ENCODE measurements at places on chromosomes 5 and 9. TPM values are rescaled to one million over a fixed set of nuclear protein-coding genes. Genes with fewer than 3 reads are reported as not detected.

The PCDHGC3 gene
- not detected for total RNA-seq

The ELL2 gene
- 113 TPM for total RNA-seq

The ACSL6 gene
- 8.2 TPM for total RNA-seq

The PCDHB4 gene
- not detected for total RNA-seq

The CNTFR gene
- total RNA-seq: not detected

DNA sequence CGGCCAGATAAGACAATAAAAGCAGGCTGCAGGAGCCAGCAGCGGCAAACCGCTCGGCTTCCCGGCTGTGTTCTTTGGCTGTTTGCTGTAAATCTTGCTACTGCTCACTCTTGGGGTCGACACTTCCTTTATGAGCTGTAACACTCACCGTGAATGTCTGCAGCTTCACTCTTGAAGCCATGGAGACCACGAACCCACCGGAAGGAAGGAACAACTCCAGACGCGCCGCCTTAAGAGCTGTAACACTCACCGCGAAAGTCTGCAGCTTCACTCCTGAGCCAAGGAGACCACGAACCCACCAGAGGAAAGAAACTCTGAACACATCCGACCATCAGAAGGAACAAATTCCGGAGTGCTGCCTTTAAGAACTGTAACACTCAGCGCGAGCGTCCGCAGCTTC is 451.7 kb downstream of the AGTPBP1 start:
- peak overlapping the region; percentile 66 for H3K4me3 ChIP-seq
- peak; percentile 21 for DNase-seq
- H3K27me3 ChIP-seq: peaks cover 34% of the 10 kb centered on the region
- peaks cover 10% of the 10 kb centered on the region for H3K4me1 ChIP-seq
- no peak overlapping the region for H3K27ac ChIP-seq

GRCh38 chr9:85599540-85600105 is 142.1 kb downstream of the AGTPBP1 start:
- H3K4me3 ChIP-seq: no peak overlapping the region
- H3K36me3 ChIP-seq: no peaks in the 10 kb centered on the region
- peaks cover 12% of the 10 kb centered on the region for H3K4me1 ChIP-seq
- H3K27me3 ChIP-seq: no peaks in the 10 kb centered on the region

GRCh38 chr9:134373953-134374300 is 47.7 kb downstream of the RXRA start:
- no peaks in the 10 kb centered on the region for H3K27me3 ChIP-seq
- no peak overlapping the region for H3K4me3 ChIP-seq
- H3K27ac ChIP-seq: no peak overlapping the region
- no peak for DNase-seq
- H3K4me1 ChIP-seq: no peaks in the 10 kb centered on the region
- H3K36me3 ChIP-seq: no peaks in the 10 kb centered on the region

GRCh38 chr5:175734016-175734415 is 76.1 kb downstream of the HRH2 start:
- DNase-seq: no peak
- no peak overlapping the region for H3K27ac ChIP-seq
- peaks cover 11% of the 10 kb centered on the region for H3K4me1 ChIP-seq
- peaks cover 14% of the 10 kb centered on the region for H3K27me3 ChIP-seq

DNA sequence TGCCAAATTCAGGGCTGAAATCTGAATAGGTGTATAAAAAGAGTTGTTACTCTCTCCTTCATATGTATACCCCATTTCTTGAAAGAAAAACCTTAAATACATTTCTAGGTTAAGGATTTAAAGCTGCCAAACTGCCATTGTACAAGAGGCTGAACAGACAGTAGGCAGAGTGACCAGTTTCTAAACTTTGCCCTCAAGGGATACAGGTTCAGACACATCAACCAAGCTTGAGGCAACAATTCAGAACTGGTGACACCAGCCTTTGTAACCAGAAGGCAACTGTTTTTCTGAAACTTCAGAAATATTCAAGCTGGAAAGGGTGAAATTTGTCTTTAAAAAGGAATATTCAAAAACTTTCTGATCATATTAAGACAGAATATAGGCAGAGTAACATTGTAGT is 47.5 kb downstream of the FAM114A2 start:
- DNase-seq: no peak
- no peaks in the 10 kb centered on the region for H3K27me3 ChIP-seq
- H3K4me1 ChIP-seq: no peaks in the 10 kb centered on the region
- H3K27ac ChIP-seq: no peak overlapping the region
- peaks cover 2% of the 10 kb centered on the region for H3K36me3 ChIP-seq
- no peak overlapping the region for H3K4me3 ChIP-seq

DNA sequence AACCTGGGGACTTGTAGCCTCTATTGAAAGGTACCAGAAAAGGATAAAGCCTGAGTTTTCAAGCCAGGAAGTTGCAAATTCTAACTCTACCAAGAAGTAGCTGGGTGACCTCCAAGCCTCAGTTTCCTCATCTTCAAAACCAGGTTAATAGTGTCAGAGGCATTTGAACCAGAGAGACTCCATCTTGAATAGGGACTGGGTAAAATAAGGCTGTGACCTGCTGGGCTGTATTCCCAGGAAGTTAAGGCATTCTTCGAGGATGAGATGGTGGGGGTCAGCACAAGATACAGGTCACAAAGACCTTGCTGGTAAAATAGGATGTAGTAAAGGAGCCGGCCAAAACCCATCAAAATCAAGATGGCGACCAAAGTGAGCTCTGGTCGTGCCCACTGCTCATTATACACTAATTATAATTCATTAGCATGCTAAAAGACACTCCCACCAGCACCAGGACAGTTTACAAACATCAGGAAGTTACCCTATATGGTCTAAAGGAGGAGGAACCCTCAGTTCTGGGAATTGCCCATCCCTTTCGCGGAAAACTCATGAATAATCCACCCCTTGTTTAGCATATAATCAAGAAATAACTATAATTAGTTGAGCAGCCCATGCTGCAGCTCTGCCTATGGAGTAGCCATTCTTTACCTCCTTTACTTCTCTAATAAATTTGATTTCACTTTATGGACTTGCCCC is 3.8 kb upstream of the SERINC5 start:
- H3K27ac ChIP-seq: no peak overlapping the region
- H3K4me1 ChIP-seq: peaks cover 26% of the 10 kb centered on the region
- H3K27me3 ChIP-seq: no peaks in the 10 kb centered on the region

- H3K4me1 ChIP-seq: no peaks in the 10 kb centered on the region
- H3K4me3 ChIP-seq: no peak overlapping the region
- peaks cover 2% of the 10 kb centered on the region for H3K36me3 ChIP-seq
These were observed 57.0 kb upstream of the RNF180 start for GRCh38 chr5:64108674-64109073.

- no peak overlapping the region for H3K4me3 ChIP-seq
- no peaks in the 10 kb centered on the region for H3K4me1 ChIP-seq
- no peaks in the 10 kb centered on the region for H3K36me3 ChIP-seq
- no peak overlapping the region for H3K27ac ChIP-seq
These were observed 214.9 kb downstream of the MCTP1 start for GRCh38 chr5:95069948-95070347.

DNA sequence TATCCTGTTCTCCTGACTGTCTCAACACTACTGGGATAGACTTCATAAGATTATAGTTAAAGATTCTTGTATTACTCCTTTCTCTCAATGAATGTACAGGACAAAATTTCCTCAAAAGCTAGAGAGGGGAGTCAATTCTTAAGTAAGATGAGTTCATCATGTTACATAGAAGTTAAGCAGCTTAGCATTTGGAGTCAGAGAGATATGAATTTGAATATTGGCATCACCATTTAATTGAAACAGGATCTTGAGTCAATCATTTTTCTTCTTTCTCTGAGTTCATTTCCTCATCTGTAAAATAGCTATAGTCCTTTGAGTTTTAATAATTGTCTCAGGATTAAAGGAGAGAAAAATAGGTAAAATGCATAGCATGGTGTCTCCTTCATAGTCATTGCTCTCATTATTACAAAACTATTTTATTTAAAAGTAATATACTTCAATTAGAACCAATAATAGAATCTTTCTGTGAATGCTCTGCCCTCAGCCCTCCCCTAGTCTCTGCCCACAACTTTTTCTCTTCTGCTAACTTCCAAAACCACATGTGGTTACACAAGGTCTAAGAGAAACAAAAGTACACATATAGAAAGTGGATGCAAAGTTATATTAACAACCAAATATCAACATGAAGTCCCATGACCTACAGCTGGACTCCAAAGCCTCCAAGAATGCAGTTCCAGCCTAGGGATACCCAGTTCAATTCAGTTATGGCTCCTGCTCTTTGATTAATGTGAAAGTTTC is 265.6 kb downstream of the TLE1 start:
- no peak overlapping the region for H3K4me3 ChIP-seq
- H3K4me1 ChIP-seq: no peaks in the 10 kb centered on the region
- no peak for DNase-seq
- H3K36me3 ChIP-seq: peaks cover 4% of the 10 kb centered on the region
- no peak overlapping the region for H3K27ac ChIP-seq

DNA sequence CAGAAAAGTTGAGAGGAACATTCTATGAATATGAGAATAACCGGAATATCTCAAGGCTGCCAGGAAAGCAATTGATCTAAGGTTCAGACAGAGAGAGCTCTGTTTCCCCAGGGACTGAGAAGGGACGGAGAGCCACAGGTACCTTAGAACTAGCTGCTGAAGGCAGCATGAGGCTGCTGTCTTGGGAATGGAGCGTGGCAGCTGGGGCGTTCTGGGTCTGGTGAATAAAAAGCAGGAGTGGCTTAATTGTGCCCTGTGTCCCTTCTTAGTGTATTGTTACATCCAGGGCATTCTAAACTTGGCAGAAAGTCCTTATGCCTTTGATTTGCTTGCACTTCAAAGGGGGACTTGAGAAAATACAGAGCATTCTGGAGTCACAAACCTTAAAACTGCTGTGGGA is 434.5 kb downstream of the KDM4C start:
- H3K27ac ChIP-seq: no peak overlapping the region
- H3K4me3 ChIP-seq: no peak overlapping the region
- no peaks in the 10 kb centered on the region for H3K27me3 ChIP-seq
- H3K4me1 ChIP-seq: no peaks in the 10 kb centered on the region
- no peak for DNase-seq
- H3K36me3 ChIP-seq: peaks cover 13% of the 10 kb centered on the region

DNA sequence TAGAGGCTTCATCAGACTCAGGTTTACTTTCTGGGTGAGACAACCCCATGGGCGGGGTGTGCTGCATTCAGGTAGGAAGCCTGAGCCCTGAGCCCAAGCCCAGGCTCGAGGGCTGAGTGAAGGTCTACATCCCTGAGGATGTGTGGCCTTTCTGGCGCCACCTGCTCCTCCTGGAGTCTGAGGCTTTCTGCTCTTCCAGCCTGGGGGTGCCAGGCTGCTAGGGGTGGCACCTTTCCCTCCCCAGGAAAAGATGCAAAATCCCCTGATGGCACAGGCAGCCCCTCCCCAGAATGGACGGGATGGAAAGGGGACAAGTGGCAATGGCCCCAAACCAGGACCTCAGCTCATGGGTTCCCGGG is 44.4 kb upstream of the PRRC2B start:
- no peak overlapping the region for H3K27ac ChIP-seq
- peaks cover 11% of the 10 kb centered on the region for H3K4me1 ChIP-seq
- H3K27me3 ChIP-seq: no peaks in the 10 kb centered on the region
- peak overlapping the region; percentile 70 for H3K4me3 ChIP-seq
- no peaks in the 10 kb centered on the region for H3K36me3 ChIP-seq
- DNase-seq: no peak

DNA sequence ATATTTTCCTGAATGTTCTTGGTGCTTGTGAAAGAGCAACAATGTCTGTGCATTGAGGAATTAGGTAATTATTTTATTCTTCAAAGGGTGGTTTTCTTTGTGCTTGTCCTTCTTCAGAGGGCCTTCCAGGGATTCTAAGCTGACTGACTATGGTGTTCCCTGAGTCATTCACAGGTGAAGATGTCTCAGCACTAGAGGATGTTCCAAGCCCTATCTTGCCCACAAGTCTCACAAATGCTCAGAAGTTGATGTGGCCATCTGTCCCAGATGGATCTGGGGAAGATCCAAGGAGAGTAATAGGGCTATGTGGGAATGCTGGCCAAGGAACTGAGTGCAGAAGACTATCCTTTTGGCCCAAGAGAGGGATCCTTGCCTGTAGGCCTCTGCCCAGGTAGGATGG is 120.9 kb downstream of the ADAMTSL1 start:
- no peaks in the 10 kb centered on the region for H3K27me3 ChIP-seq
- H3K27ac ChIP-seq: no peak overlapping the region
- no peak for DNase-seq
- H3K36me3 ChIP-seq: no peaks in the 10 kb centered on the region
- no peaks in the 10 kb centered on the region for H3K4me1 ChIP-seq
- H3K4me3 ChIP-seq: no peak overlapping the region

- no peaks in the 10 kb centered on the region for H3K27me3 ChIP-seq
- DNase-seq: no peak
- H3K27ac ChIP-seq: no peak overlapping the region
- no peaks in the 10 kb centered on the region for H3K4me1 ChIP-seq
These were observed 87.3 kb downstream of the YIPF5 start for GRCh38 chr5:144083185-144083584.

DNA sequence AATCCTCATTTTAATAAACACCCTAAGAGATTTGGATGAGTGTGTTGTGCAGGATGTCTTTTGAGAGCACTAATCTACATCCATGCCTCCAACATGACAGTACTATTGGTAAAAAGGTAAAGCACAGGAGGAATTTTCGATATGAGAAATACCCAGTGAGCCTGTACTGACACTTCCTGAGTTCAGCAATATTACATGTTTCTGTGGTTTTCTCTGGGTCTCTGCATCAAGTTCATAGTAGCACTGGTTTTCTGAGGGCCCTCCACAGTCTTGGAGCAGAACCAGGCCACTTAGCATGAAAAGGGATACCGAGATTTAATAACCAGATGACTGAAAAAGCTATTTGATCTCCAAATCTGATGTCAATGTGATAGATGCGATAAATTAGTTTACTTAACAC is 524.1 kb downstream of the TMEM38B start:
- no peaks in the 10 kb centered on the region for H3K36me3 ChIP-seq
- no peaks in the 10 kb centered on the region for H3K27me3 ChIP-seq
- H3K4me1 ChIP-seq: peaks cover 5% of the 10 kb centered on the region
- H3K27ac ChIP-seq: no peak overlapping the region
- no peak overlapping the region for H3K4me3 ChIP-seq

DNA sequence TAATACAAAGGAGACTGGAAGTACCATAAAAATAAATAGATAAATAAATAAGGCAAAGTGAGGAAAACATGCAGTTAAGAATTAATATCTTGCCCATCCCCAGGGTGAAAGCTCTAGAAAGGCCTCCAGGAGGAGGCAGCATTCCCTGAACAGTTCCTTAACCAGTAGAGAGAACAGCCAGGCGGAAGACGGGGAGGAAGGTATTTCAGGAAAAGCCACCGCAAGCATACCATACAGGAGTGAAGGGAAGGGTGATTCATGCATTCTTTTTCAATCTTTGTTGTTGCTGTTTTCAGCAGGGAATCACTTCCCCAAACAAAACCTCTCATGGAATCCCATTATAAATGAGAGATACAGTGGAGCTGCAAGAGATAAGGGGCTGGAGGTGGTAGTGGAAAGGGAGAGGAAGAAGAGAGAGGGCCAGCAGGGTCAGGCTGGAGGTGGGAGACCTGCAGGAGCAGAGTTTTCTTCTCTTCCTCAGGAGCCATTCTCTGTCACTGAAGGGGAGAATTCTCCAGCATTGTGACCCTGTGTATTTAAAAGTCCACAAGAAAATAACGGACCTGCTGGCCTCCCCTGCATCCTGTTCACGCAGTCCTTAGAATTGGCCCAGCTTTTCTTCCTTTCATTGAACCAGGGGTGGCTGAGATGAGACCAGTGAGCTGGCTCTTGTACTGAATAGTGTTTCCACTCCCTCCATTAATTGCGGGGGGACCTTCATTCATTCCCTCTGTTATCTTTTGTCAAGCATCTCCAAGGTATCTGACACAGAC is 255.9 kb downstream of the FAM114A2 start:
- H3K36me3 ChIP-seq: no peaks in the 10 kb centered on the region
- no peaks in the 10 kb centered on the region for H3K4me1 ChIP-seq

- no peak overlapping the region for H3K4me3 ChIP-seq
- H3K27ac ChIP-seq: no peak overlapping the region
- H3K27me3 ChIP-seq: peaks cover 7% of the 10 kb centered on the region
- DNase-seq: no peak
- no peaks in the 10 kb centered on the region for H3K4me1 ChIP-seq
- H3K36me3 ChIP-seq: no peaks in the 10 kb centered on the region
These were observed 2.6 kb downstream of the FCN2 start for GRCh38 chr9:134883040-134883782.
